ENCODE measurements at places on chromosomes 5 and 9. TPM values are rescaled to one million over a fixed set of nuclear protein-coding genes. Genes with fewer than 3 reads are reported as not detected.

- DNase-seq: no peak
These were observed 167.5 kb downstream of the TLE1 start for GRCh38 chr9:81521892-81522291.

The SH3PXD2B gene
- total RNA-seq: 24.3 TPM

The RANBP6 gene
- total RNA-seq: 36.5 TPM

GRCh38 chr5:78279194-78279593 is 15.3 kb downstream of the AP3B1 start:
- DNase-seq: no peak

The LVRN gene
- 2.8 TPM for total RNA-seq

The CTSV gene
- total RNA-seq: 0.42 TPM

The MYORG gene
- total RNA-seq: 2.4 TPM

DNA sequence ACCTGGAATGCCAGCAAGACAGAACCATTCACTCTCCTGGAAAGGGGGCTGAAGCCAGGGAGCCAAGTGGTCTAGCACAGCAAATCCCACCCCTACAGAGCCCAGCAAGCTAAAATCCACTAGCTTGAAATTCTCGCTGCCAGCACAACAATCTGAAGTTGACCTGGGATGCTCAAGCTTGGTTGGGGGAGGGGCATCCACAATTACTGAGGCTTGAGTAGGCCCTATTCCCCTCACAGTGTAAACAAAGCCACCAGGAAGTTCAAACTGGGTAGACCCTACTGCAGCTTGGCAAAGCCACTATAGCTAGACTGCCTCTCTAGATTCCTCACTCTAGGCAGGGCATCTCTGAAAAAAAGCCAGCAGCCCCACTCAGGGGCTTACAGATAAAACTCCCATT is 17.3 kb downstream of the RIGI start:
- DNase-seq: no peak

DNA sequence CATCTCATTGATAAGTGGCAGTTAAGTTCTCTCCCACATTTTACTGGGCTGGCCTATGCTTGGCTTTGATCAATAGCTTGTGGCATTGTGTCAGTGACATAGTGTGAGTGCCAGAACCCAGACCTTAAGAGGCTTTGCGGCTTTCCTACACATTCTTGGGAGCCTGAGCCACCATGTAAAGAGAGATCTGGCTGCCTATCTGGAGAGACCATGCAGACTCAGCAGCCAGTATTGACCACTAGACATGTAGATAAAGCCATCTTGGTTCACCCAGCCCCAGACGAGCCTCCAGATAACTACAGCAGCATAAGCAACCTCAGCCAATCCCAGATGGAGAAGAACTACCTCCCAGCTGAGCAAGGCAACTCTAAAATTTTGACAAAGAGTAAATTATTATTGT is 28.6 kb downstream of the C9orf153 start:
- no peak for DNase-seq

The AK8 gene
- total RNA-seq: 1.0 TPM

The PHF24 gene
- total RNA-seq: 0.69 TPM

The IL4 gene
- total RNA-seq: not detected

DNA sequence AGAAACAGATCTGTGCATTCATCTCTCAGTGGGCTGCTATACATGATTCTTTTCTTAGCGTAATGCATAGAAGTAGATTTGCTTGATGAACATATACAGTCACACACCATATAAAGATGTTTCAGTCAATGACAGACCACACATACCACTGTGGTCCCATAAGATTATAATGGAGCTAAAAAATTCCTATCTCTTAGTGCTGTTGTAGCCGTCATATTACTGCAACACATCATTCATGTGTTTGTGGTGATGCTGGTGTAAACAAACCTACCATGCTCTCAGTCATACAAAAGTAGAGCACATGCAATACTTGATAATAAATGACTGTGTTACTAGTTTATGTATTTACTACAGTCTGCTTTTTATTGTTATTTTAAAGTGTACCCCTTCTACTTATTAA is 214.3 kb downstream of the ARHGAP26 start:
- no peak for DNase-seq

The GARIN3 gene
- total RNA-seq: not detected

The PPIC gene
- 94.0 TPM for total RNA-seq

DNA sequence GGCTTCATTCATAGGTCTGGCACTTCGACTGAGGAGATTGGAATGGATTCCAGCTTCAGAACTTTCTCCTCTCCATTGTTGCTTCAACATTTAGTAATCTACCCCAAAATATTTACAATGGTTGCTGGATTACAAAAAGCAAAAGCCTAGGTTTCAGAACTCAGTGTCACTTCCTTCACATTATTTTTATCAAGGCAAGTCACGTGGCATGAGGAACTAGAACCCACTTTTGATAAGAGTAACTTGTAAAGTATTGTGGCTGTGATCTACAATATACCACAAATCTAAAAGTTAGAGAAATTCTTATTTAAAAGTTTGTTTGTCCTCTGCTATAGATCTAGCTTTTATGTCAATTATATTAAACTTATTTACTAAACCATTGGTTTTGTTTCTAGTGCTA is 39.7 kb upstream of the ANKDD1B start:
- DNase-seq: no peak

The NR4A3 gene
- 4.7 TPM for total RNA-seq

GRCh38 chr5:156949424-156949823 is 13.6 kb downstream of the TIMD4 start:
- DNase-seq: no peak

DNA sequence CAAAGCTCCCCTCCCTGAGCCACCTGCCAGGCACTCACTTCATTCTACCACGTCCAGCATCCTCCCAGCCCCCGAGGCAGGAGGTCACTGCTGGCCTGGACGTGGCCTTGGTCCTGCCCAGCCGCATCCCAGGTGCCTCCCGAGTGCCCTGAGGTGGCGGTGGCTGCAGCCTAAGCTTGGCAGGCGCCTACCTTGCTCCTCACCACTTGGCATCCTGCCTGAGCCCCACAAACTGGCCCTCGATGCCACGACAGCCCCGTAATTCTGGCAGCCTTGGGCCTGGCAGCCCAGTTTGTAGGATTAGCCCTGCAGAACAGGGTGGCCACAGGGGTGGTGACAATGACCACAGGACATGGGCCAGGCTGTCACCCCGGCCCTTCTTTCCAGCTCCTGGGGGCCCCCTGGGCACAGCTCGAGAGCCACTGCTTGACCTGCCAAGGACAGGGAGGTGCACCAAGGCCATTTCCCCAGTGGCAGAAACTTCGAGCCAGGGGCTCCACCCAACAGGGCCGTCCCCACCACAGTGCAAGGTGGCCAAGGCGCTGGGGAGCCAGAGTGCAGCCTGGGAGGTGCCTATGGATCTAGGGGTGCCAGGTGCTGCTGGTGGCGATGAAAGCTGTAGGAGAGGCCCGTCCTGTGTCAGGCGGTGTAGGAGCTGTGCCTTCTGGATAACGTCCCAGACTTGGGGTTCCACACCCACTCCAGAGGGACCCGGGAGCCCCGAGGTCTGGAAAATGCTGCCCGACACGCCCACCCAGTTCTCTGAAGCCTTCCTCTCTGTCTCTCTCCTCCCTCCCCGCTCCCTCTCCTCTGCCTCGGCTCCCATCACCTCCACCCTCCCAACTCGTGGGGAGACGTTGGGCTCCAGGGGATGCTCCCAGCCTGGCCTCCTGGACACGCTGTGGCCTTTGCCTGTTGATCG is 18.4 kb downstream of the NKD2 start:
- no peak for DNase-seq

DNA sequence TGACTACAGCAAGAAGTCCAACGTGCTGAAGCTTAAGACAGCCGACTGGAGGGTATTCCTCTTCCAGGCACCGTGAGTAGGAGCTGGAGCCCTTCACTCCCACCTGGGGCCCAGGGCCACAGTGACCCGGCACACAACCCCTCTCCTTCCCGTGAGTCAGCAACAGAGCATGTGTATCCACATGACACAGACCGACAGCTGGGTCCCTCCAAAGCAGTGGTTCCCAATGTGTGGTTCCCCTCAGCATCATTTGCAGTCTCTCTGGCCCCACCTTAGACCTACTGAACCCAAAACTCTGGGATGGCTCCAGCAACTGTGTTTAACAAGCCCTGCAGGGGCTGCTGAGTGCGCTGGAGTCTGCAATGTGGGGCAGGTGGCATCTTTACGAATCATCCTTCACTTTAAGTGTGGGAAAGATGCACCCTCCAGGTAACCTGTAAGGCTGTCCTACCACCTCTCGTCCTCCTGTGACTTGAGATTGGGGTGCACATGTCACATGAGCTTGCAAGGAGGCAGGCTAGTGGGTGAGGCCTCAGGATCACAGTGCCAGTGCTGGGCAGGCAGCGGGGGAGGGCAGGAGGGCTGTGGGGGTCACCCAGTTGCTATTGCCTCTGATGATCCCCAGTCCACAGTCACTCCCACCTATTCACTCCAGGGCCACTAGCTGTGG is 42.2 kb downstream of the PSD2 start:
- no peak for DNase-seq

DNA sequence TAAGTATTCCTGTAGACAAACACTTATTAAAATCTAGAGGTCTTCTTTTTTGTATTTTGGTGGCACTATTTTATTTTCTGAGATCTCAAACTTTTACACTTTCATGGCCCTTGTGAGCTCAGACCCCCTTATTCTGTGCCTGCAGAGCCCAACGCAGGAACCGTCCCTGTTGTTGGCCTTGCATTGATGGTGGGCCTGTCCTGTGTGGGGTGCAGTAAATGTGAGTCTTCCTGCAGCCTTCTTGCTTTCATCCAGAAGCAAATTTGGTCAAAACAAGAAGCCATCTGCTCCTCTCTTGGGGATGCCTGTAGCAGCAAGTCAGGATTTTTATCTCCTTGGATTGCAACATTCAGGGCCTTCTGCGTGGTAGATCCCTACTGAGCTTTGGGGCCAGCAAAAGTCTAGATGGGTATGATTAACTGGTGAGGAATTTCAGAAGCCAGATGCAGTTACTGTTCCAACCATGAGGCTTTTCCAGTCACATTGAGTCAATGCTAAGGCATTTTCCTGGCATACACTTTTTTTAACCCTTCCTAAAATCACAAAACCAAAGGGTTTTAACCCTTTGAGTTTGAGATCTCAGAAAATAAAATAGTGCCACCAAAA is 31.7 kb downstream of the BASP1 start:
- no peak for DNase-seq

DNA sequence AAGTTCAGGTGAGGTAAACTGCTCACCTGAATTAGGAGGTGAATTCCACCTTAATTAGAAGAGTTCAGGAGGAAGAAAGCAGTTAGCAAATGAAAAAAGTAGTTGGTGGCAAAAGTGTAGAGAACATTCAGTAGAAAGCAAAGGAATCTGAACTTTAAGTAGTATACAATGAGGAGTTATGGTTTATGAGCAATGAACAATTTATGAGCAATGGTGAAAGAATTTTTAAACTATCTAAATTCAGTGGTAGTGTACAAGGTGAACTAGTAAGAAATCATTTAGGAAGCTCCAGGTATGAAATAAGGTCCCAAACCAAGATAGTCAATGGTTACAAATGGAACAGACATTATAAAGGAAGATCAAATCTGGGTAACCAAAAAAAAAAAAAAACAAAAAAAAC is 3.1 kb downstream of the CETN3 start:
- no peak for DNase-seq

The CHSY3 gene
- 23.4 TPM for total RNA-seq

- DNase-seq: no peak
These were observed 13.9 kb downstream of the MAP1B start for GRCh38 chr5:72121052-72121779.

GRCh38 chr9:126000731-126001580 is 253.8 kb downstream of the PBX3 start:
- no peak for DNase-seq

The TAF1L gene
- total RNA-seq: not detected

DNA sequence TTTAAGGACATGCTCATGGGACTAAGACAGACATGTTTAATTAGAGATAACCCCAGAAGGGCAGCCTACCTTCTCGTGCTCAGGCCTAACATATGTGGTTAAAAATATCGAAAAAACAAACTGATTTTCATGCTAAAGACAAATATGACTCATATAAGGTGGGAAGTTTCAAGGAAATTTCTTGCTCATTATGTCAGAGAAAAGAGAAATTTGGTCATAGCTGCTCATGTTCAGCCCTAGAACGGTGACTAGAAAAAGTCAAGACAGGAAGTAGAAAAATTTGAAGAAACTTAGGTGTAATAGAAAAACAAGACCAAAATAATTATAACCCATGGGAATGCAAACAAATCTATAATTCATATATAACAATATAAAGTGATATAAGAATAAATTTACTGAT is 120.6 kb downstream of the PRDM9 start:
- DNase-seq: no peak

- DNase-seq: no peak
These were observed 1.3 kb upstream of the RNU6ATAC start for GRCh38 chr9:134165357-134166315.

GRCh38 chr5:7425830-7426229 is 29.9 kb downstream of the ADCY2 start:
- DNase-seq: no peak

The SHLD3 gene
- total RNA-seq: 9.9 TPM

GRCh38 chr5:179614745-179615144 is 8.7 kb downstream of the HNRNPH1 start:
- no peak for DNase-seq

The LAMC3 gene
- total RNA-seq: 12.2 TPM

The CMYA5 gene
- 25.4 TPM for total RNA-seq

- no peak for DNase-seq
These were observed 160.1 kb downstream of the DMAC1 start for GRCh38 chr9:7639471-7639870.

DNA sequence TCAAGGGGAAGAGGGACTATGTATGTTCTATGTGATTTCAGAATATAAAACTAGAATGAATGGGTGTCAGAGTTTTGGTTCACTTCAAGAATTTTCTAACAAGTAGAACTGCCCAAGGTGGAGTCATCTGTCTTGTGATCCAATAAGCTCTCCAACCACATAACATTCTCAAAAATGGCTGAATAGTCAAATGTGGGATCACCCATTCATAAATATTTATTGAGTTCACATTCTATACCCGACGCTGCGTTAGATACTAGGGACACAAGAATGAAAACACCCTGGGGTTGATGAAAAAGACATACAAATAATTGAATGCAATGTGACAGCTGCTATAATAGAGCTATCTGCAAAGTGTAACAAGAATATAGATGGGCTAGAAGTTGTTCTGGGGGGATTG is 35.3 kb upstream of the TRAF1 start:
- DNase-seq: no peak

- no peak for DNase-seq
These were observed 179.3 kb downstream of the NR2F1-AS1 start for GRCh38 chr5:93401634-93402213.

DNA sequence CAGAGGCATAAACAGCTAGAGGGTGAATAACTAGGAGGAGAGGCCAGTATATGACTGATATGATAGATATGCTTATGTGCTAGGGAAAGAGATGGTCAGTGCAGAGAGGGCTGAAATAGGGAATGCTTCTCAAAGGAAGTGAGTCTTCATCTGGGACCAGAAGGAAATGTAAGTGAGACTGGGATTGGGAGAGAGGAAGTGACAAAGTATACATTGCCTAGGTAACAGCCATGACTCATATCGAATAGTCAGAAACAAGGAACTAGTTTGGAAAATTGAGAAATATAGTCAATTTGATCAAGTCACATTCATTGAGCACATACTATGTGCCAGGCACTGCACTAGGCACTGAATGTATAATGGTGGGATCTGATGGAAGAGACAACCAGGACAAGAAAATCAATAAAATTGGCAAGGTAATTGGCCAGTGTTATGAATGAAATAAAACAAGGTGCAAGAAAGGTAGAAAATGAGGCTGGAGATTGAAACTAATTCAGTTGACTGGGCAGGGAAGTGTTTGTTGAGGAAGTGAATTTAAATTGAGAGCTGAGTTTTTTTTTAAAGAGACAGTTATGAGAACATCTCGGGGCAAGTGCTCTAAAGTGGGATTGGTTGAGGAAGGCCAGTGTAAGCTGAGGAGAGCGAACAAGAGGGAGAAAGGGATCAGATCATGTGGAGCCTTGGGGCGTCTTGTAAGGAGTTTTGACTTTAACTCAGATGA is 4.3 kb downstream of the ERAP2 start:
- no peak for DNase-seq
